ENCODE measurements at places on chromosomes 5 and 9. TPM values are rescaled to one million over a fixed set of nuclear protein-coding genes. Genes with fewer than 3 reads are reported as not detected.
A peak's percentile ranks its signal among the peaks of the same experiment; 100 is the strongest.

The ARID3C gene
- not detected for total RNA-seq

The TNFSF8 gene
- 0.69 TPM for total RNA-seq

The S1PR3 gene
- total RNA-seq = not detected

- no peaks in the 10 kb centered on the region for H3K36me3 ChIP-seq
- no peak for DNase-seq
- no peak overlapping the region for H3K27ac ChIP-seq
- H3K4me3 ChIP-seq = no peak overlapping the region
- peaks cover 7% of the 10 kb centered on the region for H3K27me3 ChIP-seq
- H3K4me1 ChIP-seq = no peaks in the 10 kb centered on the region
Observed at GRCh38 chr5:170731052-170731451, 52.5 kb upstream of the GABRP start.

GRCh38 chr9:68418259-68418845, 61.9 kb downstream of the PGM5 start:
- H3K27ac ChIP-seq = no peak overlapping the region
- H3K4me3 ChIP-seq = no peak overlapping the region
- H3K27me3 ChIP-seq = peaks cover 11% of the 10 kb centered on the region
- H3K4me1 ChIP-seq = no peaks in the 10 kb centered on the region
- no peak for DNase-seq
- H3K36me3 ChIP-seq = no peaks in the 10 kb centered on the region

GRCh38 chr5:151450605-151451004, 3.2 kb downstream of the SLC36A1 start:
- no peak overlapping the region for H3K27ac ChIP-seq
- DNase-seq = no peak
- H3K36me3 ChIP-seq = peaks cover 11% of the 10 kb centered on the region
- peaks cover 3% of the 10 kb centered on the region for H3K27me3 ChIP-seq
- H3K4me3 ChIP-seq = no peak overlapping the region
- H3K4me1 ChIP-seq = peaks cover 24% of the 10 kb centered on the region

DNA sequence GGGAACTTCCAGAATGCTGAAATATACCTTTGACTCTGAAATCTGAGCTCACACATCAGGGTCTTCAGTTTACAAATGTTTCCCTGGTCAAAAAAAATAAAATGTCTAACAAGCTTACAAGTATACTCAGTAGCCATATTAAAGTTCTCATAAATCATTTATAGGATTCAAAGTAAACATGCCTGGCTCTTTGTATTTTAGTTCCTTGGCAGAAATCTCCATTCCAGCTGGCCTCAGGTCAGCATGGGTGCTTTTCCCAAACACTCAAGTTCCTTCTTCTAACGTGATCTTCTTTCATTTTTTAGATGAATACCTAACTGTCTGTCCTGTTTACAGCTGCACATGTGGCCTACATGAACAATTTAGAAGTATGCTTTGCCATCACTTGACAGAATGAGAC, 263.2 kb downstream of the GAS1 start:
- DNase-seq = no peak
- H3K4me3 ChIP-seq = no peak overlapping the region
- H3K27ac ChIP-seq = no peak overlapping the region
- peaks cover 3% of the 10 kb centered on the region for H3K27me3 ChIP-seq
- no peaks in the 10 kb centered on the region for H3K36me3 ChIP-seq

- H3K27ac ChIP-seq = no peak overlapping the region
- peaks cover 2% of the 10 kb centered on the region for H3K4me1 ChIP-seq
- no peaks in the 10 kb centered on the region for H3K27me3 ChIP-seq
- no peak overlapping the region for H3K4me3 ChIP-seq
Observed at GRCh38 chr5:60959156-60959555, 14.2 kb downstream of the NDUFAF2 start.

GRCh38 chr9:137836831-137837241, 40.7 kb upstream of the CACNA1B start:
- H3K27ac ChIP-seq = no peak overlapping the region
- H3K4me3 ChIP-seq = no peak overlapping the region
- H3K4me1 ChIP-seq = peaks cover 3% of the 10 kb centered on the region
- H3K36me3 ChIP-seq = peaks cover 41% of the 10 kb centered on the region

- no peaks in the 10 kb centered on the region for H3K27me3 ChIP-seq
- no peaks in the 10 kb centered on the region for H3K36me3 ChIP-seq
- no peaks in the 10 kb centered on the region for H3K4me1 ChIP-seq
- no peak overlapping the region for H3K4me3 ChIP-seq
- no peak for DNase-seq
- no peak overlapping the region for H3K27ac ChIP-seq
Observed at GRCh38 chr5:85049020-85049419, 664.3 kb upstream of the EDIL3 start.

GRCh38 chr9:92179286-92180001, 64.2 kb upstream of the SPTLC1 start:
- DNase-seq = no peak
- no peaks in the 10 kb centered on the region for H3K36me3 ChIP-seq
- no peak overlapping the region for H3K4me3 ChIP-seq
- peaks cover 7% of the 10 kb centered on the region for H3K4me1 ChIP-seq

DNA sequence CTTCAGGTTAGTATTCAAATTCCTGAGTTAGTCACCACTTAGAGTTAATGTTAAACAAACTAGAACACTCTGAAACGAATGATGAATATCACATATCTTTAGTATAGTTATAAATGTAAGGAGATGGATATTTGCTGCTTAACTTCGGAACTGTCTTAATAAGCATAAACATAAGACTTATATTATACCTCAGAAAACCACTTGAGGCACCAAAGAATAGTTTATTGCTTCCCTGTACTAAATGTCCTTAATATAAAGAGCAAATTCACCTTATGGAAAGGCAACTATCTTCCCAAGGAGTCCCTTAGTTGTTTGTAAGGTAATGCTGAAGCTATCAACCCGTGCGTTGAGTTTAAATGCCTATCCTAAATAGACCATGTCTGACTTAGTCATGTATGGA, 300.0 kb upstream of the ADAMTSL1 start:
- DNase-seq = no peak
- peaks cover 2% of the 10 kb centered on the region for H3K27me3 ChIP-seq

GRCh38 chr9:130430734-130431535, 13.8 kb upstream of the ASS1 start:
- H3K4me3 ChIP-seq = no peak overlapping the region
- H3K36me3 ChIP-seq = no peaks in the 10 kb centered on the region
- H3K27ac ChIP-seq = no peak overlapping the region
- peaks cover 23% of the 10 kb centered on the region for H3K27me3 ChIP-seq
- no peaks in the 10 kb centered on the region for H3K4me1 ChIP-seq
- no peak for DNase-seq

GRCh38 chr5:67267512-67268216, 71.1 kb upstream of the CD180 start:
- H3K27ac ChIP-seq = no peak overlapping the region
- no peak for DNase-seq
- peaks cover 4% of the 10 kb centered on the region for H3K27me3 ChIP-seq
- H3K4me3 ChIP-seq = no peak overlapping the region
- no peaks in the 10 kb centered on the region for H3K4me1 ChIP-seq
- H3K36me3 ChIP-seq = no peaks in the 10 kb centered on the region

DNA sequence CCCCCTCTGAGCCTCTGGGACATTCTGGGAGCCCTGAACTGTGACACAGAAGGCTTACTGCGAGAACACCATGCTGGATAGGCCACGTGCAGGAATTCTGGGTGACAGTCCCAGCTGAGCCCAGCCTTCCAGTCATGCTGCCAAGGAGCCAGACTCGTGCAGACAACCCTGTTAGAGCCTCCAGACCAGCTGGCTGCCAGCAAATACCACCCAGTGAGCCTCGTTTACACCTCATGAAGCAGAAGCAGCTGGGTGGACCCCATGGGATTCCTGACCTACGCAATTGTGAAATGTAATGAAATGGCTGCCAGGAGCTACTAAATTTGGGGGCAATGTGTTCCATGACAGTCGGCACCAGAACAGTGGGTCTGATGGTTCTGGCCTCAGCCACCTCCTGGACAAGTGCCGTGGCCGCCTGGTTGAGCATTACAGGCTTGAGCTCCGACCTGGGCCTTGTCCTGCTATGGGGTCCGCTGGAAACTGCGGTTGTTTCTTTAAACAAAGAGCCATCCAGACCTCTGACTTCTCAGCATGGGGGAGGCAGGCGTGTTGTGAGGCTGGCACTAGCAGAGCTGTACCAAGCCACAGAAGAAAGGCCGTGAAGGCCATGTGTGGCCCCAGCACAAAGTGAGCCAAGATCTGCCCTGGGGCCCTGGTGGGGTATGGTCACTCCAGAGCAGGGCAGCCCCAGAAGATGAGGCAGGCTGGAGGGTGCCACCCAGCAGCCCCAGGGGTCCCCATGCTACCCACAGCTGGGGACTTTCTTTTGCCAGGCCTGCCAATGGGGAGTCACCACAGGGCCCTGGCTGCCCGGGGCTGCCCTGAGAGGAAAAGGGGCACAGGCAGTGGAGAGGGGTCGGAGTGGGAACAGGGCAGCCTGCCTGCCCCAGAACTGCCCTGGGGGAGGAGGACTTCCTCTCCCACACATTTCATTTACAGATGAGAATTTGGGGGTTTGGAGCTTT, 19.3 kb upstream of the RXRA start:
- no peaks in the 10 kb centered on the region for H3K36me3 ChIP-seq
- no peaks in the 10 kb centered on the region for H3K4me1 ChIP-seq
- peaks cover 2% of the 10 kb centered on the region for H3K27me3 ChIP-seq
- no peak for DNase-seq
- H3K4me3 ChIP-seq = no peak overlapping the region

- H3K4me3 ChIP-seq = no peak overlapping the region
- peaks cover 2% of the 10 kb centered on the region for H3K27me3 ChIP-seq
- H3K36me3 ChIP-seq = no peaks in the 10 kb centered on the region
- DNase-seq = no peak
- H3K4me1 ChIP-seq = peaks cover 14% of the 10 kb centered on the region
Observed at GRCh38 chr9:99078717-99079116, 26.2 kb upstream of the TGFBR1 start.

DNA sequence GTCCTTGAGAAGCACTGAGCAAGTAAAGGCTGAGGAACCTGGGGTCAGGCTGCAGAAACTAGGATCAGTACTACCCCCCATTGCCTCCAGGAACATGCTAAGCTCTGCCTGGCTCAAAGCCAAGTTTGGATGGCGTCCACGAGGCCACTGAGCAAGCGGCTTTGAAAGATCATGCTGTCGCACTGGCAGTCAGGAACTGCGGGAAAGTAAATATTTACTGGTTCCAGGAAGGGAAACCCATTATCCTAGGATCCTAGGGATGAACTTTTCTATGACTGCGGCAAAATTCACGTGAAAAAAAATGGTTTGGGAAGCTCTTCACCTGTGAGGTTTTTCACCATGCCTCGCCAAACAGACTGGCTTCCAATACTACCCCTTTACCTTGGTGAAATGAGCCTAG, 75.3 kb upstream of the PJA2 start:
- H3K4me1 ChIP-seq = peaks cover 7% of the 10 kb centered on the region
- no peak overlapping the region for H3K4me3 ChIP-seq
- H3K27me3 ChIP-seq = peaks cover under 1% of the 10 kb centered on the region
- no peak overlapping the region for H3K27ac ChIP-seq

DNA sequence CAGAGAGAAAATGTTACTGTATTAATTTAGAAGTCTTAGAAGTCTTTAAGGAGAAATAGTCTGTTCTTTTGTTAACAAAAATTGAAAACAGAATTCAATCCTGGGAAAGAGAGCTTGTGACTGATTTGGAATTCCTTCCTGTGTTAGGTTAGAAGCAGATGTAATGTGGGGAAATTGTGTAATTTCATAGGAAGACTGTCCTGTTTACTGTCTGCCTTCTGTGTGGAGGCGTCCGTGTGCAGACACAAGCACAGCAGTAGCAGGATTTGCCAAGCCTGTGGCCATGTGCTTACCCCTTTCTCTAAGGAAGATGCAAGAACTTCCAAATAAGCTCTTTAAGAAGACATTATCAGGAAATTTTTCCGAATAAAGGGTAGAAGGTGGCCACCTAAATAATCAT, 36.7 kb upstream of the F2R start:
- peaks cover 4% of the 10 kb centered on the region for H3K36me3 ChIP-seq
- H3K27ac ChIP-seq = no peak overlapping the region
- no peak for DNase-seq

GRCh38 chr5:157571357-157571827, 4.2 kb downstream of the ADAM19 start:
- H3K27ac ChIP-seq = peak overlapping the region; percentile 95
- peak overlapping the region; percentile 99 for H3K4me3 ChIP-seq
- H3K4me1 ChIP-seq = peaks cover 81% of the 10 kb centered on the region

DNA sequence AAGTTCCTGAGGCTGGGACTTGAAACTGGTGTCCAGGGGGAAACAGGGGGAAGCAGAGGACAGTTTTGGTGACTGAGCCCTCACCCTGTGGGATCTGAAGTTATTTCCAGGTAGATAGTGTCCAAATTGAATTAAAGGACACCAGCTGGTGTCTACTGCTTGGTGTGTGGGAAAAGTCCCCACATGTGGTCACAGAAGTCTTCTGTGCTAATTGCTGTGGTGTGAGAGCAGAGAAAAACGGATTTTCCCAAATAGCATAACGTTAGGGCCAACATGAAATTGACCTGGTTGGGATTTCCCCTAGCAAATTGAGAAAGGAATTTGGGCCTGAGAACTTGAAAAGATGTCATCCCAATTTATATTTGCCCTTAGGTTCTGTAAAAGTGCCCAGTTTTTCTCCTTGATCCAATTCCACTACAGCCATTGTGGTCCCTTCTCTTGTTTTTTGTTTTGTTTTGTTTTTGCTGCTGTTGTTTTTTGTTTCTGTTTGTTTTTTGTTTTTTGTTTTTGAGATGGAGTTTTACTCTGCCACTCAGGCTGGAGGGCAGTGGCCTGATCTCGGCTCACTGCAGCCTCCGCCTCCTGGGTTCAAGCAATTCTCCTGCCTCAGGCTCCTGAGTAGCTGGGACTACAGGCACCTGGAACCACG, 5.6 kb upstream of the STARD4 start:
- no peak for DNase-seq
- no peaks in the 10 kb centered on the region for H3K36me3 ChIP-seq
- H3K27ac ChIP-seq = no peak overlapping the region
- H3K4me1 ChIP-seq = peaks cover 3% of the 10 kb centered on the region

DNA sequence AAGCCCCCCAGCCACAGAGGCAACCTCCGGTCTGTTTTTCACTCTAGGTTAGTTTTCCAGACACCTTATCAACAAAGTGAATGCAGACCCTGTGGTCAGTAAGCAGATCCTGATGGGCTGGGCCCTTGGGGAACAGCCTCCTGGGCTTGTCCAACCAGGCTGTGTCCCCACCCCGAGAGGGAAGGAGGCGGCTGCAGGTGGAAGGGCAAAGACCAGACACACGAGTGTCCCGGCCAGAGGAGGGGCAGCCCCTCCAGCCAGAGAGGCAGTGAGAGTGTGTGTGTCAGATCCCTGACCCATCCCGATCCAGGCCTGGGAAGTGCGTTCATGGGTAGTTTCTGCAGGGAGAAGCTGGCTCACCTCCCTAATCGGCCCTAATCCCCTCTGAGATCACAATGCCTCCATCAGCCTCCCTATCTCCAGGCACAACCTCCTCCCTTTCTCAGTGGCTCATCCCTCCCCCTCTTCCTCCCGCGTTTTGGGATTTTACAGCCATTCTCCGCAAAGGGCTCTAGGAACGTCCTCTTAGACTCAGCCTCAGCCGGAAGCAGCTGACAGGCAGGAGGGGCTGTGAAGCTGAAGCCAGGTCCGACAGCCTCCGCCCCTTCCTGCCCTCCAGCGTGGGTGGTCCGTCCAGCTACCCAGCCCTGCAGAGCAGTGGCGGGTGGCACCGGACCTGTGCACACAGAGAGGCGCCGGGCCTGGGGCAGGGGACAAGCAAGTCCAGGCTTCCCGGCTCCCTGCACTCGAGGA, 9.7 kb downstream of the SLC12A7 start:
- no peak overlapping the region for H3K27ac ChIP-seq
- peaks cover 42% of the 10 kb centered on the region for H3K4me1 ChIP-seq
